Stimulated activated CD8-positive, alpha-beta memory T cell treated with anti-CD3 and anti-CD28 coated beads, Interleukin-7, amount 100 ng/mL, for 1 hour (primary cell): ENCODE measurements at places on chromosomes 6 and 20.

DNA sequence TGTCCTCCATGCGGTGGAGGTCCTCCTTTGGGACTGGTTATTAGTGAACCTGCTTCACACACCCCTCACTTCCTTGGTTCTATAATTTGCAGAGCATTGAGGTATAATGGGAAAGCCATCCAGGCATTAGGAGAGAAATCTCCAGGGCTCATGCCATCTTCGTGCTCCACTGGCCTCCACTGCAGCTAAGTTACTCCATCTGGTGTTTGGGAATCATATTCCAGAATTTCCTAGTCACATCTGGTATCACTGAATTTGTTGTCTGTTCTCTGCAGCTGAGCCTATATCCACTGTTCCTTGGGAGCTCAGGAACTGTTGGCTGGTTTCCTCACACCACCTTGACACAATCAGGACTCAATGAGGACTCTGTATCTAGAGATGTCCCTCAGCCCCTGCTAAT is 173.0 kb upstream of the TSHZ2 start:
- no peak for DNase-seq

- no peak for DNase-seq
Measured at GRCh38 chr20:1187605-1188171, 2.9 kb upstream of the TMEM74B start.

GRCh38 chr6:42227173-42227850 is 9.7 kb upstream of the MRPS10 start:
- no peak for DNase-seq

- no peak for DNase-seq
Measured at GRCh38 chr6:19968201-19968600, 131.0 kb downstream of the ID4 start.

- no peak for DNase-seq
Measured at GRCh38 chr6:134734312-134734869, 215.5 kb downstream of the ALDH8A1 start.

GRCh38 chr20:43751167-43752050 is 24.6 kb upstream of the GTSF1L start:
- no peak for DNase-seq

DNA sequence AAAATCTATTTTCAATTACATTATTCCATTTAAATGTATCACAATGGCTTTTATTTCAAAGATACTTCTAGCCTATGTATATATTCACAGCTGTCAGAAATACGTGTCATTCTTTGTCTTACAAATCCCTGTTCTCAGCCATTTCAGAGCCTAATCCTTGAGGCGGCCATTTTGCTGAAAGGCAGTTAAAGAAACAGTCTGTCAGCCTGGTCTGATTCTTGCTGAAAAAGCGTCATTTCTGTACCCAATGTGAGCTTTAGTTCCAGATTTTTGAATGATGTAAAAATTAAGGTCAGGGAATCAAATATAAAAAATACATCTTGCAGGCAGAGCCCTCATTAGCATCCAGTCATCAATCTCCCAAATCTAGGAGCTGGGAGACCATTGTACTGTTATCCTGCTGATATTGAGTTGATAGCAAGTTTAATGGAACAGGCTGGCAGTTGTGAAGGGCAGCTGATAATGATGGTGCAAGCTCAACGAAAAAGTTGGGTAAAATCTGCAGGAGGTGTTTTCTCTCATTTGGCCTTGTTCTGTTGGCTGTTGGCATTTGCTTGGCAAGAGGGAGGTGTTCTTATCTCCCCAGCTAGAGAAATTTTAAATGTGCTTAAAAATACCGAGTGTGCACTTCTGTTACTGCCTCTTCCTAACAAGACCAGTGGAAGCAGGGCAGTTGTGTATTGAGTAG is 314.8 kb downstream of the SOX4 start:
- no peak for DNase-seq

DNA sequence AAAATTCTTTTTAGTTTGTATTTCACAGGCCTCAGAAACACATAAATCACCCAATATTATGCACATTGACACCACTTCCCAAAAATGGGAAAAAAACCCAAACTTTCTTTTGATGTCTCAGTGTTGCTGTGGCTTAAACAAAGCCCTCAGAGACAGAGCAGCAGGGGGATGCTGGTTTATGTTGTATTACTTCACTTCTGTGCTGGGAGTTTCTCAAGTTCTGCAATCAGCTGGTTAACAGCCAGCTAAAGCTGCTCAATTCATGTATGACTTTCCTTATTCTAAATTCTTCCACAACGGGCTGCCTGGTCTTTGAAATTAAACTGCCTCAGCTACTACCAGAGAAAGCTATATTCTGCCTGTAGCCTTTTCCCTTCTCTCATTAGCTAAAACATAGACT is 5.6 kb downstream of the FILIP1 start:
- no peak for DNase-seq

DNA sequence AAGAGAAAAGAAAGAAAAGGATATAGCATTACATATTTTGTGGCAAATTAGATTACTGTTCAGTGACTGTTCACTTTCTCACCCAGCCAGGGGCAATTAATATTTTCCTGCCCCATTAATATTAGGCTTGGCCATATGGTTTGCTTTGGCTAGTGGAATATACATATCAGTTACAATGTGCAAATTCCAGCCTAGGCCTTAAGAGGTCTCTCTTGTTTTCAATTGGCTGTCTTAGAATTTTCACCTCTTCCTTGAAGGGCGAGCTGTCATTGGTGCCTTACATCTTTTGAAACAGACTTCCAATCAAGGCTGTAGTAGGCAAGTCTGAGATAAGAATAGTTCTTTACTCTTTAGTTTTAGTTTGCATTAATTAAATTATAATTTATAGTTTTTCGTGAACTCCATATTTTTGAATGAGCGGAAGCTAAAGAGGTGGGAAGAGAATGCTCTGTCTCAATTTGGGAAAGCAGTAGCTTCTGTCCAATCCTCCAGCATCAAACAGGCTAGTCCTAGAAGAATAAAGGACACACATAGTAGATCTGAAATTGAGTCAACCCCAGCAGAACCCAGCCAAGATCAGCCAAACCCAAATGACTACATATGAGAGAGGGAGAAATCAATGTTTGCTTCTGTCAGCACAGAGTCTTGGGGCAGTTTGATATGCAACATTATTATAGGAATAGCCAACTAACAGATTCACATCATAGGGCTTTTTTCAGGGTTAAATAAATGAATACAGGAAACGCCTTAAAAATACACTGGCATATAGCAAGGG is 6.3 kb upstream of the CSNK2A1 start:
- no peak for DNase-seq

DNA sequence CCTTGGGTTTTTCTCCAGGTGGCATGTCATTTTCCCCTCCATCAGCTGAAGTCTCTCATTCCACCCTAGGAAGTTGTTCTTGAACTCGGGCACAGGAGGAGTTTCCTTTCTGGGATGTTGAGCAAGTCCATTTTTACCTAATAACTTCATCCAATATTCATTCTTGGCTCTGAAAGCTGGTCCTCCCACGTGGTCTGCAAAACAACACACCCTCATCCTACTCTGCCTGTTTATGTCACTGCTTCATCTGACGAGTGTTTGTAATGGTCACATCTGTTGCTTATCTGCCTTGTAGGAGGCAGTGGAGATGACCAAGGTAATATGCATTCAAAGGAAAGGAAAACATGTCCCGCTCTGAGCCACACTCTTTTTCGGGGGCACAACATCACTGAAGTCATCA is 41.7 kb upstream of the AIG1 start:
- no peak for DNase-seq

DNA sequence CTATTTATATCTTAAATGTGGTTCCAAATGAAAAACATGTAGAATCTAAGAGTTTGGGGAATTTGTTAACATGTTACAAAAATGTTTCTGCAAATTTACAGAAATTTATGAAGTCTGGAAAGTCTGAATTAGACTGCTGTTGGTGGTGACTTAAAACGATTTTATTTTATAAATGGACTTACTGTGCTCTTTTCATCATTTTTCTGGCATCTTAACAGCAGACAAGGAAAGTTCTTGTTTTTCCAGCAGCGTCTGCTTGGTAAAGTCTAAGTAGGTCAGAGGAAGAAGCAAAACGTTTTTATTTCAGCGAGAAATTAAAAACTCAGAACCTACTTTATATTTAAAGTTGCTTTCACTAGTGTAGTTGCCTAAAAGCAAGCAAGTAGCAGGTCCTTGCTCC is 48.6 kb upstream of the COL9A1 start:
- DNase-seq: no peak

DNA sequence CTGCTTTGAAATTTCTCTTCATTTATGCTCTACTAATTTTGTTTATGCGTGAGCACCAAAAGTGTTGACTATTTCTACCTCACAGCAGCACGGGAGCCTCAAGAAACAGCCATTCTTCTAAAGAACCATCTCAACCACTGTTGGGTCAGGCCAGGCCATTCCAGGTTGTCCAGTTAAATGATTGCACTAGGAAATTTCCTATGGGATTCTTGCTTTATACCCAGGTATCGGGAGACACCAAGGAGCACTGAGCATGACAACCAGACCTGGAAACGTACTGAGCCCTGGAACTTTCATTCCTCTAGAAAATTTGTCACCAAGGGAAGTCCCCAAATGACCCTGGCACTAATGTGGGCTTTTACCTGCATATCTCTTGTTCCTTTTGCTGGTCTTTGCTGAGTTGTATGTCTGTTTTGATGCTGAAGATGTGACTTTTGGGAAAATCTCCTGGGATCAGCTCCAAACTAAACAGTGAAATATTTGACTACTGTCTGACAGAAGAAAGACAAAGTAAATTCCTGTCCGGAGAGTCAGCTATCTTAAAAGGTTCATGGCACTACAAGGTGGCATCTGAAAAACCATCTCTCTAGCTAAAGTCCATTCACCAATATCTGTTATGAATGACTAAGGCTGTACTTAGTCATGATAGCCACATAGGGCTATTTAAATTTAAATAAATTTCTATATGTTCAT is 70.5 kb downstream of the SNAP25 start:
- no peak for DNase-seq

DNA sequence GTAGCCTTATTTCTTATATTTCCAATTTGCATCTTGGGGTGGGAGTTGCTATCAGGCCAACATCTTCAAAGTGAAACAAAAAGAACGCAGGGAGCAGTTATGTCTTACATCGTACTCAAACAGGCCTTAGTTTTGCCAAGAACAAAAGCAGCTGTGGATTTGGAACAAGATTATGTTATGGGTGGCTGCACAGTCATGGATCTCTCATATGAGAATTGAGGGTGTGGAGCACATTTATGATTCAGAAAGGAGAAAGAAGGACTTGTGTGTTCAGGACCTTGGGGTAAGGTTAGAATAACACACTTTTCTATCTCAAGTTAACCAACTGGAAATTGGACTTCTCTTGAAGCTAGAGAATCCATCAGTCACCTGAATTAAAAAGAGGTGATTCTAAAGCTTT is 259.9 kb downstream of the FOXA2 start:
- DNase-seq: no peak

DNA sequence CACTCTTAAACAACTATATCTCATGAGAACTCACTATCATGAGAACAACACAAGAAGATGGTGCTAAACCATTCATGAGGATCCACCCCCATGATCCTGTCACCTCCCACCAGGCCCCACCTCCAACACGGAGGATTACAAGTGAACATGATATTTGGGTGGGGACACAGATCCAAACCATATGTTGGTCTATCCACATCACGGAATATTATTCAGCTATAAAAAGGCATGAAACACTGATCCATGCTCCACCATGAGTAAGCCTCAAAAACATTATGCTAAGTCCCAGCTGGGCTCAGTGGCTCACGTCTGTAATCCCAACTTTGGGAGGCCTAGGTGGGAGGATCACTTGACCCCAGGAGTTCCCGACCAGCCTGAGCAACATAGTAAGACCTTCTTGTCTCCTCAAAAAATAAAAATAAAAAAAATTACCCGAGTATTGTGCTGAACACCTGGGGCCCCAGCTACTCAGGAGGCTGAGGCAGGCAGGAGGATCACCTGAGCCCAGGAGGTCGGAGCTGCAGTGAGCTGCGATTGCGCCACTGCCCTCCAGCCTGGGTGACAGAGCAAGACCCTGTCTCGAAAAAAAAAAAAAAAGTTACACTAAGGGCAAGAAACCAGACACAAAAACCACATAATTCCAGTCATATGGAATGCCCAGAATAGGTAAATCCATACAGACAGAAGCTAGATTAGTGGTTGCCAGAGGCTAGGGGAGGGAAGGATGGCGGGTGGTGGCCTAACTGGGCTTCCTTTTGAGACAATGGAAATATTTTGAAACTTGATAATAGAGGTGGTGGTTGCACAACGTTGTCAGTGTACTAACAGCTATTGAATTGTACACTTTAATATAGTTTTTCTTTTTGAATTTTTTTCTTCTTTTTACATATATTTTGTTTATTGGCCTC is 43.1 kb downstream of the ZNF217 start:
- DNase-seq: no peak

GRCh38 chr6:49849213-49849907 is 17.0 kb downstream of the CRISP1 start:
- no peak for DNase-seq

GRCh38 chr6:100203400-100203799 is 209.4 kb upstream of the MCHR2 start:
- DNase-seq: no peak

DNA sequence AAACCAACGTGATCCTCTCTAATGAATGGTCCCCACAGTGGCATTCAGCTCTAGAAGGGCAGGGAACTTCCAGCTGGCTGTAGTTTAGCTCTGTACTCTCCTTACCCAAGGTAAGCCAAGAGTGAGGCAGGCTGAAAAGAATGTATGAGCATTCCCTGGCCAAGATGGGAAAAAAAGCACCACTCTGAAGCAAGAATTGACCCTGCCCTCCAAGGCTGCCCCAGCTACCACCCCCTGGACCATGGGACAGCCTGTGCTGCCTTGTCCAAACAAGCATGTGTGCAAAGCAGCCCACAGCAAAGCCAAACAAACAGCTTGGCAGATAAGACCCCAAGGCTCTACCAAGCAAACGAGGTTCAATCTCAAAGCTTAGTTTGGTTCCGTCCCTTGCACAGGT is 73.9 kb downstream of the GFOD1 start:
- no peak for DNase-seq

- DNase-seq: no peak
Measured at GRCh38 chr6:137116807-137117206, 56.6 kb downstream of the IL22RA2 start.

- no peak for DNase-seq
Measured at GRCh38 chr6:110662490-110663211, 152.6 kb downstream of the CDK19 start.

DNA sequence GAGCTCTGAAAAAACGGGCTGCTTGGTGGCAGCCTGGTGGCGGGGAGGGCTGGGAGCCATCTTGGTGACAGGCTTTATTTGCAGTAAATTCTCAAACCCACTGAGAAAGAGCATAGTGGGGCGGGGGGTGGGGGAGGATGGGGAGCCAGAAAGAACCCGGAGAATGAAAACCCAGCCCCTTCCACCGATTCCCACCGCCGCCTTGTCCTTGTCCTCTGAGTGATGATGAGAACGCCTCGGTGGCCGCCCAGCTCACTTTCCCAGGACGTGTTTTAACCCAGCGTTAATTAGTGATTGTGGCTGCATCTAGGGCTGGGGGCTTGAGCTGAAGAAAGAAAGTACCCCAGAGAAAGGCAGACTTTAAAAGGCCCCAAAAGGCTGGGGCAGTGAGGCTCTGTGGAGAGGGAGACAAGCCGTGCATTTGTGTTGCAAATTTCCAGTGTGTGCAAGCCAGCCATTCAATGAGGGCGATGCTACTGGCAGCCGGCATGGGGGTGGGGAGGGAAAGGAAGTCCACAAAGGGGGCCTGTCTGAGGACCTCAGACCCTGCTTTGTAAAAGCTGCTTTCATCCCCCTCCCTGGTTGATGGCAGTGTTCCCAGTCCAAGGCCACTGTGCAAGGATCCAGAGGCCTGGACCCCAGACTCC is 6.2 kb upstream of the GHRH start:
- DNase-seq: no peak
